Tibial artery (tissue), 4 donors: ENCODE measurements at places on chromosomes 13 and 19.

DNA sequence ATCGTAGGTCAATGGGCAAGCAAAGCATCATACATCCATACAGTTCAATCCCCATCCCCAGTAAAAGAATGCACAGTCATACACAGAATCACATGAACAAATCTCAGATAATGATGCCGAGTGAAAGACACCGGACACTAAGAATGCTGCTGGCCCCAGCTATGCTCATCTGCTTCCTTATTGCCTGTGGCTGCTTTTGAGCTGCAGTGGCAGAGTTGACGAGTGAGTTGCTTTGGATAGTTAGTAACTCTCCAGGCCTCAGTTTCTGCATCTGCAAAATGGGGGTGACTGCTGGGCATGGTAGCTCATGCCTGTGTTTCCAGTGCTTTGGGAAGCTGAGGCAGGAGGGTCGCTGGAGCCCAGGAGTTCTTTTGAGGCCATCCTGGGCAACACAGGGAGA is 12.9 kb upstream of the NFIC start:
- H3K4me1 ChIP-seq, result peaks cover 19% of the 10 kb centered on the region
- H3K27ac ChIP-seq, result no peak overlapping the region
- H3K36me3 ChIP-seq, result no peaks in the 10 kb centered on the region

DNA sequence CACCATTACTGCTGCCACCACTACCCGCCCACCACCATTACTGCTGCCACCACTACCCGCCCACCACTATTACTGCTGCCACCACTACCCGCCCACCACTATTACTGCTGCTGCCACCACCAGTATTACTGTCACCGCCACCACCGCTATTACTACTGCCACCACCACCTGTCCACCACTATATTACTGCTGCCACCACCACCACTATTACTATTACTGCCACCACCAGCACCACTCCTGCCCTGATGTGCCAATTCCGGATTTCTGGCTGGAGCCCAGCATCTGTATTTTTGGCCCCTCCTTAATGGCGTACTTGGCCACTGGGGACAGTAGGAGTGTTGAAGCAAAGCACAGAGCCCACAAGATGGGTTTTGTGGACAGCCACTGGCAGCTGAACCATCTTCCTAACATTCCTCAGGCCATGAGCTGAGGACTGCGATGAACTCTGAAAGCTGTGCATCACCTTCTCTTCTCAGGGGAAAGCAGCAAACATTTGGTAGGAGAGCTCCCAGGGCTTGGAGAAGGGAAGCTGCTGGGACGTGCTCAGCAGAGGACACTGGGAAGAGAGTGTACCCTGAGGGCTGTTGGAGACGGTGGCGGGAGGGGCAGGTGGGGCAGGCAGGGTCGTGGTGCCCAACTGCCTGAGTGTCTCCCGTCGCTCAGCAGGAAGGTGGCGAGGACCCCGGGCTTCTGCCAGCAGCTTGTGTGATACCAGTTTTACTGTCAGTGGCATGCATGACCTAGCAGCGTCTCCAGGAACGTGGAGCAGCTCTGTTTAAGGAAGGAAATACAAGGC is 23.0 kb downstream of the CUL4A start:
- no peak for DNase-seq
- H3K4me3 ChIP-seq, result no peak overlapping the region
- no peaks in the 10 kb centered on the region for H3K4me1 ChIP-seq
- H3K27ac ChIP-seq, result no peak overlapping the region
- H3K36me3 ChIP-seq, result peaks cover 50% of the 10 kb centered on the region

DNA sequence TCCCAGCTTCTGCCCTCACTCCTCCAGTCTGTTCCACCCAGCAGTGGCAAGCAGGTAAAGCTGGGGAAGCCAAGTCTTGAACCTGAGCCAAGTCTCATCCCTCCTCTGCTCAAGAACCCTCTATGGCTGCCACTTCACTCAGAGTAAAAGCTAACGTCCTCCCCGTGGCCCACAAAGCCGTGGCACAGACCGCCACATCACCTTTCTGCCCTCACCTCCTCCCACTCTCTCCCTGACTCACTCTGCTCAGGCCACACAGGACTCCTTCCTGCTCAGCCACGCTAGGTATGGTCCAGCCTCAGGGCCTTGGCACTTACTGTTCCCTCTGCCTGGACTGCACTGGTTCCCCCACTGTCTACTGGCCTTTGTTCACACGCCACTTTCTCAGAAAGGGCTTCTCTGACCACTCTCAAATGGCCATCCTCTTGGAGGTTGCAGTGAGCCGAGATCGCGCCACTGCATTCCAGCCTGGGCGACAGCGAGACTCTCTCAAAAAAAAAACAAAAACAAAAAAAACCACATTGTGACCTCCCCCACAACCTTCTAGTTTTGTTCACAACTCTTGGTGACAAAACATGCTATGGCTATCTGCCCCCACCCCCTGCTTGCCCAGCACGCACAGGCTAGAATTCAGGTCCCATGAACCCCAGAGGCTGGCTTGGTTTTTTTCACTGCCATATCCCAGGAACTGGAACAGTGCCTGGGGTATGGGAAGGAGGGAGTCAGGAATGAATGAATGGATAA is 15.8 kb downstream of the NDUFB7 start:
- no peaks in the 10 kb centered on the region for H3K36me3 ChIP-seq
- no peak overlapping the region for H3K4me3 ChIP-seq
- peaks cover 53% of the 10 kb centered on the region for H3K4me1 ChIP-seq
- no peaks in the 10 kb centered on the region for H3K27me3 ChIP-seq
- H3K27ac ChIP-seq, result no peak overlapping the region
- DNase-seq, result no peak

DNA sequence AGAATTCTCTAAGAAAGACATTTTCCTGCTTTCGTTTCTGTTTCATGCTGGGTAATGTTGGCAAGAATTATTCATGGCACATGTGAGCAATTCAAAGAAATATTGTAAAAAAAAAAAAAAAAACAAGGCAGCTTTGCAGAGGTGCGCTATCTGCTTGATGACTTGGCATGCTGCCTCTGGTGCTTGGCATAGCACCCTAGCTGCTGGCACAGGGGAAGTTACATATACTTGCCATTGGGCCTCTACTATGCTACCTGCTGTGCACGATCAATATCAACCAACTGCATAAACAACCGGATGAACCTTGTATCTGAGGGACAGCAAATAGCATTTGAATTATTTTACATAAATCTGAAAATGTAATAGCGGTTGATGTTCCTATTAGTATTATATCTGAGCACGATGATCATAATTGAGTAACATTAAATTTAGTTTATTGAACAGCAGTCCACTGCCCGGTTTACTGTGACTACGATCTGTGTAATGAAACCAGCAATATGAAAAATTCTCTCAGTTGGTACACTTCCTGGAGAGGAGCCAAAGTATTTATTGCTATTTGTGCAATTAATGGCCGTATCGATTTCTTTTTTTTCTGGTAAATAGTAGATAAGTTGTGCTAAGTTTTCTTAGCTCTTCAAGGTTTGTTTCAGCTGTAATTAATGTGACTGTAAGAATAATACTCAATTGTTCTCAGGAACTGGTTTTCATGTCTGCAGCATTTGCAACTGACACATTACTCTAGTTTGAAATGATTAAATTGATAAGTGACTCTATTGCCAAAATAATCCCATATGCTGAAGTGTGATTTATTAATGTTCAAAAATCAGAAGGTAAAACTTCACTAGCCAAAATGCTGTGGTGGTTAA is 717.3 kb downstream of the DACH1 start:
- no peaks in the 10 kb centered on the region for H3K36me3 ChIP-seq
- H3K27me3 ChIP-seq, result no peaks in the 10 kb centered on the region
- no peak for DNase-seq
- H3K4me1 ChIP-seq, result no peaks in the 10 kb centered on the region
- no peak overlapping the region for H3K27ac ChIP-seq

DNA sequence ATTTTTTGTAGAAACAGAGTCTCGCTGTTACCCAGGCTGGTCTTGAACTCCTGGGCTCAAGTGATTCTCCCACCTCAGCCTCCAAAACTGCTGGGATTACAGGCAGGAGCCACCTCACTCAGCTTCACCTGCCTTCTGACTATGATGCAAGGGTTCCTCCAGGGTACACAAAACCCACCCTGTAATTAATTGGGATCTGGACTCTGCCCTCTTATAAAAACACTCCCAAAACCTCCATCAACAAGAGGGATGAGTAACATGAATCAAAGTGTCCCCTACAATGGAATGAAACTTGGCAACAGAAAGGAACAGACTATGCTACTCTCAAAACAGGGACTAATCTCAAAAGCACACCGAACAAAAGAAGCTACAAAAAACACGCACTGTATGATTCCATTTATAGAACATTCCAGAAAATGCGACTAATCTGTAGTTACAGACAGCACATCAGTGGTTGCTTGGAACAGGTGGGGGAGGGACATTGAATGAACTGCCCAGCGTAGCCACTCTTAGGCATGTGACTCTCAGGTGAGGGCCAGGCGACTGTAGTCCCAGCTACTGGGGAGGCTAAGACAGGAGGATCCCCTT is 3.2 kb upstream of the PRR36 start:
- DNase-seq, result no peak
- H3K27ac ChIP-seq, result no peak overlapping the region

- H3K4me1 ChIP-seq, result no peaks in the 10 kb centered on the region
- no peak overlapping the region for H3K27ac ChIP-seq
- no peaks in the 10 kb centered on the region for H3K36me3 ChIP-seq
- H3K27me3 ChIP-seq, result no peaks in the 10 kb centered on the region
- H3K4me3 ChIP-seq, result no peak overlapping the region
Observed at GRCh38 chr13:97004096-97004876, 10.0 kb upstream of the OXGR1 start.
